ENCODE measurements at places on chromosomes 4 and X.

- DNase-seq = no peak
These were observed 73.4 kb upstream of the EDNRA start for GRCh38 chr4:147407261-147408045.

DNA sequence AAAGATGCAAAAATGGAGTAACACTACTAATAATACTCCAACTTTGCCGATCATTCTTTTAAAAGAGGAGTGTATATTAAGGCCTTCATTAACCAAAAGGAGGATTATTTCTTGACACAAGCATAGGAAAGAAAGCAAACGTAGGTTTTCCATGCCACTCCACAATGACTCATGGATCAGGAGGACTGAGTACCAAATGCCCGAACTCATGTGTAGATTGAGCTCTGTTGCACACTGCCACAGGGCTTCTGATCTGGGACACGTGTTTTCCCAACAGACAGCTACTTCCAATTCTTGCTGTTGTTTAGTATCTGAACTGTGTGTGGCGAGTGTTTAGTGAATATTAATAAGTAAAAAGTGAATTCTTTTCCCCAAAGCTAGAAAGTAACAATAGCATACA lies 131.2 kb downstream of the LDB2 start:
- no peak for DNase-seq

GRCh38 chrX:45801554-45801953 lies 600.9 kb upstream of the DIPK2B start:
- no peak for DNase-seq

- DNase-seq = no peak
These were observed 16.2 kb downstream of the SHOX start for GRCh38 chrX:646796-647195.

- DNase-seq = no peak
These were observed 174.6 kb downstream of the COL25A1 start for GRCh38 chr4:109127866-109128265.

DNA sequence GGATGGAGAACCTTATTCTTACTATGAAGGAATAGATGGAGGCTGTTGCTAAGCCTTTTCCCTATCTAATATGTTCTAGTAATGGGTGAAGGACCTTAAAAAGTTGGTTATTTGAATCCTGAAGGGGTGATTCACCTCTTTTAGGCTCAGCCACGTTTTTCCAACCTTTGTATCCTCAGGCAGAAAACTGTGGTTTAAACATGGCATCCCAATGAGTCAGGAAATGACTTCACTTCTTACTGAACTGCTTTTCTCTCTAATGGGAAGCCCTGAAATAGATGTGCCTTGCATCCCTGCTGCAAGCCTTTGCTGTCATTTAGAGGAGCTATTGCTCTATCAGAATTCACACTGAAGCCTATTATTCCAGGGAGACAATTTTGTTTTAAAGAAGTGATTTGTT lies 191.0 kb upstream of the ARX start:
- DNase-seq = no peak

- DNase-seq = no peak
These were observed 140.5 kb downstream of the KLHL8 start for GRCh38 chr4:87079967-87080366.

DNA sequence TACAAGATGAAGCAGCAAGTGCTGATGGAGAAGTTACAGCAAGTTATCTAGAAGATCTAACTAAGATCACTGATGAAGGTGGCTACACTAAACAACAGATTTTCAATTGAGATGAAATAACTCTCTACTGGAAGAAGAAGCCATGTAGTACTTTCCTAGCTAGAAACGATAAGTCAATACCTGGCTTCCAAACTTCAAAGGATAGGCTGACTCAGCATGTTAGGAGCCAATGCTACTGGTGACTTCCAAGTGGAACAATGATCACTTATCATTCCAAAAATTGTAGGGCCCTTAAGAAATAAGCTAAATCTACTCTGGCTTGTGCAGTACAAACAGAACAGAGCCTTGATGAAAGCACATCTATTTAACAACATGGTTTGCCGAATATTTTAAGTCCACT lies 55.0 kb downstream of the FBXW7 start:
- DNase-seq = no peak

GRCh38 chrX:135477576-135477975 lies 42.9 kb upstream of the INTS6L start:
- DNase-seq = no peak

DNA sequence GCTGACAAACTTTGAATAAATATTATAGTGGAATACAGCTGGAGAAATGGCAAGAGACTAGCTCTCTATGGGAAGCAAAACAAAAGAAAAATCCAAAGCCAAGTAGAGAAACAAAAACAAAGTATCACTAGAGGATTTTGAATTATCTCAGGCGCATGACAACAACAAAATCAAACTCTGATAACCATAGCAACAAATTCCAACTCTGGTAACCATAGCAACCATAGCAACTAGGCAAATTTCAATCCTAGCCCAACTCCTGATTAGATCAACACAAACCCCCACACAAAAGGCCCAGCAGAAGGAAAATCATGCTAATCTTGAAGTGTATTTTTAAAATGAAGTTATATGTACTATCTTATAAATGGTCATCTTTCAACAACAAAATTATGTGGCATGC lies 98.4 kb upstream of the MAGEE2 start:
- DNase-seq = peak; percentile 13

DNA sequence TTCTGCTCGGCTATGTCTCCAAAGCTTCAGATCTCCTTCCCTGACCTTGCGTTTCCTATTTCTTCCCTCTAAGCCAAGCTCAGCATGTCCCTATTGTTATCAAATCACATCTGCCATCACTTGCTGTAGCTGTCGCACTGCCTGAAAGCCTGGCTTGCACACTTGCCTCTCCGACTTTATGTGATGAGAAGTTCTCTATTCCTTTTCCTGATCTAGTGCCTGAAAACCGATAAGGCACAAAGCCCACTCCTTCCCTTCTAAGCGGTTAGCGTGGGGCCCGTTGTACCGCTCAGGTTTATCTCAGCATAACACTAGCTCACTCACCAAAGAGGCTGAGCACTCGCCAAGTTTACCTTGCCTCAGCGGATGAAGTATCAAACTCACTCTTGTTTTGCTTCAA lies 816 bp downstream of the NMU start:
- DNase-seq = no peak

GRCh38 chr4:125140966-125141495 lies 173.7 kb upstream of the FAT4 start:
- DNase-seq = no peak

- DNase-seq = no peak
These were observed 176.9 kb upstream of the ARSJ start for GRCh38 chr4:114156371-114156770.

DNA sequence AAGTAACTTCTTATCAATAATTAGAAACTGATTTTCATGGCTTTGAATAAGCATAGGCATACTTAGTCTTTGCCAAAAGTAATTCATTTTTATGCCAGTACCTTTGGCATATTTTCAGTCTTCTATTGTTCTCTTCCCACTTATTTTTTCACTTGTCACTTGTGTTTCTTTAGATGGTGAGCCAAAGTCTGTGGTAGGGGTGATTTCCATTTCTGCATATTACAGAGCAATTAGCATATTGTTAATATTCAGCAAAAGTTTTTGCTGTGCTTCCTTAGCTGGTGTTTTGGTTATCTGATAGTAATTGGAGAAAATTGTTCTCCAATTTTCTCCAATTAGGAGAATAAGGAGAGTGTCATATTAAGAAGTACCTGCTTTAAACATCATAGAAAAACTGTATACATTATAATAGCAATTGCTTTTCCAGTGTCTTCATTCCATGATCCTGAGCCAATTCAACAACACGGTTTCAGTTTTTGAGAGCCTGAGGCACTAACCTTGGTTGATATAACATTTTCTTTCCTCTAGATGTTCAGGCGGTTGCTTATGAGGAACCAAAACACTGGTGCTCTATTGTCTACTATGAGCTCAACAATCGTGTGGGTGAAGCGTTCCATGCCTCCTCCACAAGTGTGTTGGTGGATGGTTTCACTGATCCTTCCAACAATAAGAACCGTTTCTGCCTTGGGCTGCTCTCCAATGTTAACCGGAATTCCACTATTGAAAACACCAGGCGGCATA lies 64.7 kb downstream of the SMAD1 start:
- DNase-seq = no peak

GRCh38 chr4:17336069-17336468 lies 175.8 kb downstream of the QDPR start:
- DNase-seq = no peak

GRCh38 chr4:115334736-115335411 lies 221.5 kb upstream of the NDST4 start:
- DNase-seq = no peak

- no peak for DNase-seq
These were observed 3.4 kb downstream of the ACSL1 start for GRCh38 chr4:184822356-184822755.

DNA sequence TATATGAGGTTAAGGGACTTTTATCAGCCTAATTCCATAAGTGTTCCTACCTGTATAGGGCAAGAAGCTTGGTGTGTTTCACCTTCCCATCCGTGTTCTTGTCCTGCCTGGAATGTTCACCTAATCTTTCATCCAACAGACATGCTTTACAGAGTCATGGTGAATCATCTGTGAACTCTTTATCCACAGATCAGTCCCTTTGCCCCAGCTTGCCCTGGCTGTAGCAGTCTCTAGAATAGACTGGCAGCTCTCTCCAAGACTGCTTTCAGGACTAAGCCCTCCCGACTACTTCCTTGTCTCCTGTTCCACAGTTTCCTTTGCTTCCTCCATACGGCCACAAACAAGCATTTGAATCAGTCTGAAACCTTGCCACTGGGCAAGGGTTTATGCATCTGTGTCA lies 177.9 kb upstream of the IL15 start:
- no peak for DNase-seq

DNA sequence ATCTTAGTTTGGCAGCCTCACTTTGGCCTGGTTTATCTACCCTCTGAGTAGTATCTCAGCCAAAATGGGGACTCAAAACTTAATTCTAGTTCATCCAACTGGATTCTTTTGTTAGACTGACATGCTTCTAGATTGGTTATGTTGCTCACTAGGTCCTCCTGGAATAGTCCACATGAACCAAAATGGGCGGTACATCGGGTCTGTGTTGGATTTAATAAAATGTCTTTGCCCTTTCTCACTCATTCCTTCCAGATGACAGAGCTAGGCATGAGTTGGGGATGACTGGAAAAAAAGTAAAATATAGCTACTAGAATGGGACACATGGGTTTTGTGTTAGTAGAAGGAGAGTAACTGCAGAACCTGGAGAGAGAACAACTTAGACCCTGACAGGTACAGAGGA lies 247.9 kb downstream of the CCSER1 start:
- DNase-seq = no peak

- DNase-seq = no peak
These were observed 370.7 kb downstream of the FBXW7 start for GRCh38 chr4:152165146-152165545.

GRCh38 chr4:141896687-141897086 lies 260.3 kb downstream of the IL15 start:
- no peak for DNase-seq

- no peak for DNase-seq
These were observed 1768.5 kb downstream of the PCDH7 start for GRCh38 chr4:32488690-32489089.

GRCh38 chr4:41535911-41536371 lies 2.0 kb upstream of the LIMCH1 start:
- no peak for DNase-seq

DNA sequence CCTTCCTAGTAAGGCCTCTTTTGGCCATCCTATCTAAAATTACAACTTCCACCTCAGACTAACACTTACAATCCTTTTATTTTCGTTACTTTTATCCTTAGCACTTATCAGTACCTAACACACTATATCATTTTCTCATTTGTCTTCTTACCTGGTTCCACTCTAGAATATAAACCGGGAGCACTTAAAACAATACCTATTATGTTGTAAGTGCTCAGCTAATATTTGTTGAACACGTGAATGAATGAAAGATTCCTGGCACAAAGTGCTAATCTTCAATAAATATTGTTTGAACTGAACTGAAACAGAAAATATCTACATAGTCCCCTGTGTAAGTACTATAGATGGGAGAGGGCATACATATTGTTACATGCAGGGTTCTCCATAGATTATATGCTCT lies 14.4 kb downstream of the MGARP start:
- DNase-seq = no peak

- DNase-seq = no peak
These were observed 34.4 kb downstream of the PTCHD1 start for GRCh38 chrX:23369027-23369426.

DNA sequence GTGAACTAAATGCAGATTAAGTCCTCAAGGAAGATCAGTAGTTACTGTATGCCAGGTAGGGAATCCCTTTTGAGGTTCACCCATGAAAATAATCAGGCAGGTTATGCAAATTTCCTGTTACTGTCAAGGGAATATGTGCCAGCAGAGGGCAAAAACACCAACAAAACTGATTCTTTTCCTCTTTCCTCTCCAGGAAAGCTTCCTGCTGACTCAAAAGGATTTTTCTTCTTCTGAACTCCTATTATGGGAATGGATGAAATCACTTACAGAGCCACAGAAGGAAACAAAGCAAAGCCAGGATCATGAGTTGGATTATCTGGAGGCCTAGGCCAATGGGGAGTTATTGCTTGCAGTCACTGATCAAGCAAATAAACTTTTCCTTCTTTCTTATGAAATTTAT lies 49.7 kb downstream of the TMPRSS11F start:
- DNase-seq = no peak

- DNase-seq = no peak
These were observed 115.7 kb upstream of the ANK2 start for GRCh38 chr4:112933790-112934189.

- DNase-seq = no peak
These were observed 256.8 kb downstream of the DHRSX start for GRCh38 chrX:2243913-2244460.

- DNase-seq = no peak
These were observed 11.0 kb upstream of the ARHGEF38 start for GRCh38 chr4:105541420-105541819.

DNA sequence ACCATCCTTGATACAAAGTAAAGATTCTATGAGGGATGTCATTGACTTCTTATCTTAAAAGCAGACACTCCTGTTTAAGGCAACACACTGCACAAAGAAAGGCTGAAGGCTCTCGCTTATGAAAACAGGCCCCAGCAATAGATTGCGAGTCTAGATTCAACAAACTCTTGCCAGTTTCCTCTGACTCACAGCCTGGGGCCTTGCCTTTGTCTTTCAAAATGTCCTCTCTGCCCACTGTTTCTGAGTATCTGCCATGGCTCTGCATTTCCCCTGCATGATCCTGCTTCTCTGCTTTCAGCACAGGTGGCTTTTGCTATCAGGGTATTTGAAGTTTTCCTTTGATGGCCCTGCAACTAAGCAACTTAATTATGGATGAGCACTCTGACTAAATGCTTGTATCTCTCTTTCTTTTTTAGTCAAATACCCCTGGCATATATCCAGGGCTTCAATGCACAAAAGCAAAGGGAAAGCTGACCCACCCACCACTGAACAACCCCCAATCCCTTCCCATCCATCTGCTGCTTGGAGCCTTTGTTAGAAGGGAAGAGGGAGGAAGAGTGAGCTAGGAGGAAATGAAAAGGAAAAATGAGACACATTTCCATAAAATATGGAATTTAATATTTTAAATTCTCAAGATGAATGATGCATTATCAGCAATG lies 32.2 kb downstream of the NDP start:
- no peak for DNase-seq

- DNase-seq = no peak
These were observed 130.2 kb downstream of the AMELX start for GRCh38 chrX:11423362-11423818.

- no peak for DNase-seq
These were observed 4.0 kb downstream of the MRFAP1L1 start for GRCh38 chr4:6705646-6706045.

GRCh38 chr4:8543623-8544022 lies 36.6 kb upstream of the GPR78 start:
- DNase-seq = no peak

- no peak for DNase-seq
These were observed 15.9 kb downstream of the CTAG1A start for GRCh38 chrX:154600759-154601374.

- no peak for DNase-seq
These were observed 35.5 kb upstream of the PARM1 start for GRCh38 chr4:74897386-74897785.

All from forelimb muscle (tissue), 1 donor.